ENCODE measurements at places on chromosomes 1 and 21.

GRCh38 chr21:25735646-25736597, 1.1 kb downstream of the GABPA start:
- no peak for DNase-seq

DNA sequence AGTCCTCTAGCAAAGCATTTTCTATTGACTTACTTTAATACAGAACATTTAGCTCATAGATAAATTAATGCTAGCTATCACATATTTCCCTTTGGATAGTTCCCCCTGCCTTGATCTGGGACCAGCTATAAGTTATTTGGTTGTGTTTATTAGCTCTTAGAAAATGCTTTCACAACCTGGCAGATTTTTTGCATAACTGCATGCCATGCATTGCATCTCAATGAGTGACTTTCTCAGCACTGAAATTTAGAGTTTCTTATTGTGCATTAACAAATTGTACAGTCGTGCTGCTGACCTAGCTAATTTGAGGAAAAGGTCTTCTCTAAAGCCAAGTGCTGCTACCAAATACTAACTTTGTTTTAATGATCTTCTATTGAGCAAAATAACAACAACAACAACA, 164.8 kb downstream of the PLPPR5 start:
- no peak for DNase-seq

DNA sequence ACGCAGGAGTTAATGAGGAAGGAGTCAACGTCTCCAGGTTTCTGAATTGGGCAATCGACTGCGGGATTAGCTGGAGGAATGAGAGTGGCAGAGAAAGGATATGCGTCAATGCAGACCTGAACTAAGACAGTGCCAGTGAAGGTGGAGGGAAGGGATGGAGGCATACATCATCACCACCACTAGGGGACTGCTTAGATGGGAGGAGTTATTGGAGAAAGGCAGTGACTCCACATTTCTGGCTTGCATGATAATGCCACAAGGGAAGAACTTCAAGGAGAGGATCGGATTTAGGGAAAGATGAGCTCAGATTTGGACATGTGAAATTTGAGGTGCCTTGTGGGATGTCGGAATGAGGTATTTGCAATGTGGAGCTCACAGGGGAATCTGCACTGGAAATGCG, 17.5 kb downstream of the VASH2 start:
- no peak for DNase-seq

DNA sequence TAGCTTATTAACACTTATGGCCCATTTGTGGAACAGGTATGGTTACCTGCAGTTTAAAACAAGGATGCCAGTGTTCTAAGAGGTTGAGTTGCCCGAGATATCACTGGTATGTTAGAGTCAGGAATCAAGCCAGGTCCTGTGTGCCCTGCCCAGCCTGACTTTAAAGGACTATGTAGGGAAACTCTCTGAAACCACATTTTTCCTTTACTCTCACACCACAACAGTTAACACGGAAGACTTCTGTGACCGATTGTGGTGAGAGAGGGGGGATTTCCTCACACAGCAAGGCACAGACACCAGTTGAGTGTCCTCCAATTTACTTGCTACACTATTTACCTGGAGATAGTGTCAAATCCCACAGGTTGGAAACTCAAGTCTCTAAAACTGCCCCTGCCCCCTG, 47.8 kb downstream of the UCK2 start:
- DNase-seq: no peak

DNA sequence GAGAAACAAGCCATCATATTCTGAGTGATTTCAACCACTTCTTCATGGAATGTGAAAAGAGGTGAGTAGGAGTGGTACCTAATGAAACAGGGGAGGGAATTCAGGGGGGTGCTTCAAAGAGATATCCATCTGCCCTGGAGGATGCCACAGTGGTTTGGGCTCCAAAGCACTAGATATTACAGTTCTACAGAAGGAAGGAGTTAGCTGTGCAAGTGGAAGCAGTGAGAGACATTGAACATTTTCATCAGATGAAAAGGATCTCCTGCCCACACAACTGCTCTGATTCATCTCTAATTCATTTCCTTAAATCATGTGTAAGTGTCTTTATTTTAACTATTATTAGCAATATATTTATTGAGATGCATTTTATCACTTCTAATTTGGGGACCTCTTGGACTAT, 2.8 kb upstream of the RGS5 start:
- no peak for DNase-seq

DNA sequence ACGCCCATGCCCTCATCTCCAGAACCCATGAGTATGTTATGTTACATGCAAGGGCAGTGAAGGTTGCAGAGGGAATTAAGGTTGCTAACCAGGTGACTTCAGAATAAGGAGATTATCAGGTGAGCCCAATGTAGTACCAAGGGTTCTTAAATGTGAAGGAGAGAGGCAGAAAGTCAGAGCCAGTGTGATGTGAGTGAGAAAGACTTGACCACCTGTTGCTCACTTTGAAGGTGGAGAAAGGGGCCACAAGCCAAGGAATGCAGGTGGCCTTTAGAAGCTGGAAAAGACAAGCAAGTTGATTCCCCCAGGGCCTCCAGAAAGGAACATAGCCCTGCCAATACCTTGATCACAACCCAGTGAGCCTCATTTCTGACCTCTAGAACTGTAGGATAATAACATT, 84.7 kb upstream of the CLDN14 start:
- DNase-seq: no peak

DNA sequence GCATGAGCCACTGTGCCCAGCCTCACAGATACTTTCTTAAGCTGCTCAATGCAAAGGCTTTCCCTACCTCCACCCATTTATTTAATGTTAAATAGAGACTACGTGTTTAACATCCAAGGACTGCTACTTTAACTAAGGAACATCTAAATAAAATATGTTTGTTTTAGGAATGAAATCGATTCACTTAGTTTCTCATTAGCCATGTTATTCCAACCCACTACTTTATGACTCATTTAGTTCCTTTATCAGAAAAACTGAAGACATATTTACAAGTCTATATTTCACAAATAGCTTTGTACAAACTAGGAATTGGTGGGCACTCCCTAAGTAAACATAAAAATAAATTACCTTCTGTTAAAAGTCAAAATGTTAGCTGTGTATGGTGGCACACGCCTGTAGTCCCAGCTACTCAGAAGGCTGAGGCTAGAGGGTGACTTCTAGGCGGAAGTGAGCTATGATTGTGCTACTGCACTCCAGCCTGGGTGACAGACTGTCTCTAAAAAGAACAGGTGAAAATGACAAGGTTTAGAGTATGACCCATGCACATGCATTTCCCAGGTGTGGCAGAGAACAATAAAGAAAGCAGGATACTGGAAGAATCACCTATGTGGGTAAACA, 39.9 kb upstream of the AK4 start:
- no peak for DNase-seq

GRCh38 chr1:36906555-36906954, 127.8 kb downstream of the GRIK3 start:
- DNase-seq: no peak

GRCh38 chr1:215992620-215993019, 425.5 kb downstream of the KCTD3 start:
- no peak for DNase-seq

- DNase-seq: no peak
These were observed at the start of gene LMOD1 for GRCh38 chr1:201946224-201946908. Gene LMOD1 (minus strand): TSS chr1:201946548. CDS start chr1:201946340, 208 bp downstream.

DNA sequence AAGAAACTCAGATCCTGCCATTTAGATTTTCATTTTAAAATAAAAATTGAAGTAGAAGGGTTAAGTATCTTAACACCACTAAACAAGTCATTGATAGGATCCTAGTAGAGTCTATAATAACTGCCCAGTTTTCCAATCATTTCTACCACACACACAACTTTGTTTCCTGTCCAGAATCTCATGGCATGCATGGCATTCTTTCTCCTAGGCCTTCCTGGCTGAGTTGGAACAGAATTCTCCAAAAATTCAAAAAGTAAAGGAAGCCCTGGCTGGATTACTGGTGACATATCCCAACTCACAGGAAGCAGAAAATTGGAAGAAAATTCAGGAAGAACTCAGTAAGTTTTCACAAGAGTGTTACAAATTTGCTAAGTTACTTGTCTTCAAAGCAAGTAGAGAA, 111.4 kb upstream of the BMP8A start:
- DNase-seq: no peak
